Stimulated activated CD8-positive, alpha-beta memory T cell treated with anti-CD3 and anti-CD28 coated beads, Interleukin-7, amount 100 ng/mL, for 4 hours (primary cell): ENCODE measurements at places on chromosomes 7 and 10.

GRCh38 chr10:80805343-80806020, 267.8 kb downstream of the SH2D4B start:
- no peak for DNase-seq

DNA sequence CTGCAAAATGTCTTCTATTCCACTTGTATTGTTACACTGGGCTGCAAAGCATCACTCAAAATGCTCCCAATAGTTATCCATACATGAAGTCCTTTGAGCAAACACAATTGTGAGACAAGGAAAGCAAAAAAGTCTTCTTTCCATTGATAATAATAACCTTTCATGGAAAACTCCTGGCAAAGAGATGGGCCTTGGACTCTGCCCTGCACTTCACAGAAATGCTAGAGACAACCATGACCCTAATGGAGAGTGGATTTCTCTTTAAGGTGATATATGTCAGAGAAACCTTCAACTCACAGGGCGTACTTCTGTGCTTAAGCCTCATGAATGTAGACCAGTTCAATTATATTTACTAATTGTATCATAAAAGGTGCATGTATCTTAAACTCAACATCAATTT, 19.4 kb downstream of the SLC26A3 start:
- no peak for DNase-seq

GRCh38 chr7:98256431-98256830, 4.4 kb upstream of the TECPR1 start:
- no peak for DNase-seq

DNA sequence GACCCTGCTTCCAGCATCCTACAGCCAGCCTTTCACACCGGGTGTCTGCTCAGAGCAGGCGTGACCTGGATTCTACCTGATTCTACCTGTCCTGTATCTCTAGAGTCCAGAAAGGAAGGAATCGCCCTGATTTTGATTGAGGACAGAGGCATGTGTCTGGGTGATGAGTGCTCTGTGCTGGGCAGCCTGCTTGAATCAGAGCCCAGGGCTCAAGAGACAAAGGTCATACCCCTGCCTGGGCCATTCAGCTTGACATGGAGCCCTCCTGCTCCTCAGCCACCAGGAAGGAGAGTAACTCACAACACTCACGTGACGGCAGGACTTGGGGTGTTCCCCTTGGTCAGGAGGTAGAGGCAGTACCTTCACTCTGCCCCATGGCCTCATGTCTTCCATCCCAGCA, 11.2 kb downstream of the GAD2 start:
- DNase-seq = no peak

GRCh38 chr7:144019457-144019856, 19.3 kb downstream of the OR6B1 start:
- no peak for DNase-seq

DNA sequence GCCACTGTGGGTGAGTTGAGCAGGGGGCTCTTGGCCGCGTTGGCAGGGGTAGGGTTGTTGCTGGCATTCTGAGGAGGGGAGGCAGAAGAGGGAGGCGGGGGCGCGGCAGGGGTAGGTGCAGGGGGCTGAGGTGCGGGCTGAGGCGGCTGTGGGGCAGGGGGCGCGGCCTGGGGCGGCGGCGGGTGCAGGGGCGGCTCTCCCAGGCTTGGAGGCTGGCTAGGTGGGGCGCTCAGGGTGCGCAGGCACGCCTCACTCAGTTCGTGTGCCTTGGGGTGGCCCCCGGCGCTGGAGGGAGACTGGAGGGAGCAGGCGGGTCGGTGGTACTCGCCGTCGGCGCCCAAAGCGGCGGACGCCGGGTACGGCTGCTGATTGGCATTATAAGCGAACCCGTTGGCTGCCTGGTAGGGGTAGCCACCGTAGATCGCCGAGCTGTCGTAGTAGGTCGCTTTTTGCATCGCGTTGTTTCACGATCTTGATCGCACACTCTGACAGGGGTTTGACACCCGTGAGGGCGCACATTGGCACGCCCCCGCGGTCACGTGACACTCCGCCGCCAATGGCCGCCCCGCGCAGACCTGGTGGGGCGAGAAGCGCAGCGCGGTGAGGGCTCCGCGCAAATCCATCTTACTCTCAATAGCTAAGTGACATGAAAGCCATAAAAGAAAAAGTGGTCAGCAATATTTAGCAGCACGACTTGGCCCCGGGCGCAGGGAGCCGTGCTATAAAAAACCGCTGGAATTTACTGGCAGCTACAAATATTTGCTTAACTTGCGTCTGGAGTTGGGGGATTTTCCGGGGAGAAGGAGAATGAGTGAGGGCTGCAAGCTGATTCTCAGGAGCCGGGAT, 7.9 kb upstream of the HOXA2 start:
- no peak for DNase-seq

GRCh38 chr10:86821388-86821999, 65.1 kb downstream of the BMPR1A start:
- no peak for DNase-seq

- no peak for DNase-seq
These were observed 43.5 kb upstream of the HSPA12A start for GRCh38 chr10:116785867-116786266.

DNA sequence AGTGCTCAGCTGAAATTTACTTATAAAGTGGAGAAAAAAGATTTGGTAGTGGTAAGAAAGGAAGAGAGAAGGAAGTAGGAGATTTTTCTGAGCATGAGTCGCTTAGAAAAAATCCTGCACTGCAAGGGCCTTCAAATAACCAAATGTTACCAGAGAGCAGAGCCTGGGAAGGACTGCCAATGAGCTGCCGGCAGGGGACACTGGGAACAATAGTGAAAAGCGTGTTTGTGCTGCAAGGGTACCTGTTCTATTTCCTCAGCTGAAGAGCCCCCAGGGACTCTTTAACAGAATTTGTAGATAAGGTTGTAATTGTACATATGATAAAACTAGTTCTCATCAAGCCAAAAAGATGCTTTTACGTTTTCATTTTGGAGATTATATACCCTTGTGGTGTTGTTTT, 696.3 kb upstream of the C7orf33 start:
- no peak for DNase-seq

DNA sequence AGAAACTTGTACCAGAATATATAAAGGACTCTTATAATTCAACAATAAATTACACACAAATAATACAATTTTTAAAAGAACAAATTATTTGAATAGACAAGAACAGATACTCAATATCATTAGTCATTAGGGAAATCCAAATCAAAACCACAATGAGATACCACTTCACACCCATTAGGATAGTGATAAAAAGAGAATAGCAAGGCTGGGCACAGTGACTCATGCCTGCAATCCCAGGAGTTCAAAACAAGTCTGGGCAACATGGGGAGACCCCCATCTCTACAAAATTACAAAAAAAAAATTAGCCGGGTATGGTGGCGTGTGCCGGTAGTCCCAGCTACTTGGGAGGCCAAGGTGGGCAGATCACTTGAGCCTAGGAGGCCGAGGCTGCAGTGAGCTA, 52.2 kb upstream of the KCNIP2 start:
- DNase-seq = no peak
